ENCODE measurements at places on chromosomes 6 and 20.

DNA sequence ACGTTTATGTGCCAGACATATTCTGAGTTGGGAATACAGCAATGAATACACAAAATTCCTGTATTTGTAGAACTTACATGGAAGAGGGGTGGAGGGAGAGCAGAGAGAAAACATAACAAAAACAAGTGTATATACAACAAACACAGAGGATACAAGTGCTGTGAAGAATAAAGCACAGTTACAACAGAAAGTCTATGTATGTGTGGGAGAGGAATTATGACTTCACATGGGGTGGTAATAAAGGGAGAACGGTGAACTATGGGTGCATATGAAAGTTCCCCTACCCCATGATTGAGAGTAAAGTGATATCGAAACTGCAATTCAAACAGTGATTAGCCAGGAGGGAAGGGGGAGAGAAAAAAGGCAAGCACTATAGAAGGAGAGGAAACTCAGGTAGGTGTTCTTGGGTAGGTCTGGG, 24.6 kb downstream of the HBS1L start:
- DNase-seq, result no peak

- DNase-seq, result no peak
Measured at GRCh38 chr6:142900227-142900971, 44.6 kb downstream of the HIVEP2 start.

DNA sequence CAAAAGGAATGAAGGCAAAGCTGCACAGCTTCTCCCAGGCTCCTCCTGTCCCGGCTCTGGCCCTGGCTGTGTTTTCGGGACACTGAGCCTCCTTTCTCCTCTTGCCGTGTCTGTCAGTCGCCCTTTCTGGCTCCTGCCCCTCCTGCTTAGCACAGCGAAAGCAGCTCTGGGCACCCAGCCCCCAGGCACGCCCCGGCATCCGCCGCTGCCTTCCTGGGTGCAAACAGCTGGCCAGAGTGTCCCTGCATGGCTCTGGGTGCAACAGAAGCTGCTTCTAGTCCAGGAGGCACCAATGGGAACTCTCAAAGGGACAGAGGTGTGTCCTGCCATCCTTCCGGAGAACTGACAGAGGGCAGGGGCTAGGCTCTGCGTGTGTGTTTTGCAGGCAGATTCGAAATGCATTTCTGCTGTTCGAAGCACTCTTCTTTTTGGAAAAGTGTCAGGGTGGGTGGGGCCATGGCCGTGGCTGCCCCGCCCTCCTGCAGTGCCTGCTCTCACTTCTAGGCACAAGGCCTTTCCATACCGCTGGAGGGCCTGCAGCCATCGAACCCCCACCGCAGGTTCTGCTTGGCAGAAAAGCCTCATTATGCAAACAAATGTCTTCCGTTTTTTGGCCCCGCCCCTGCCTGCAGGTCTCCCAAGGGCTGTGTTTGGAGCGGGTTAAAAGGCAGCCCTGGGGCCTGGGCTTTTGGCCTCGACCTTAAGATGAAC, 15.5 kb downstream of the COL9A3 start:
- peak; percentile 63 for DNase-seq

- DNase-seq, result no peak
Measured at GRCh38 chr6:19137505-19137904, 699.7 kb upstream of the ID4 start.

DNA sequence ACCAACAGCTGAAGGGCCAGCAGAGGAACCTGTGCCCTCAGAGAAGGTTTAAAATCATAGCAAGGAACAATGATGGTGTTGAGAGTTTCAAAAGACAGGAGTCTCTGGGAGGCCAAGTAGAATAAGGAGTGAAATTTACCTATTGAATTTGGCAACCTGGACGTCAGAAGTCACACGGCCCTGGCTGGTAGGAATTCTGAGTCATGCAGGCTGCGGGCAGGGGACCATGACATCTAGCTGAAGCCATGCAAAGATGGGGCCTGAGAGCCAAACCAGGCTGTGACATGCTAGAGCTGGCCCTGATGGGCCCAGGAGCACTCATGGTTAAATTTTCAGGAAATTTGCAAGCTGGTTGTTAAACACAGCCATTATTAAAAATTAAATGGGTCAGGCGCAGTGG, 64.0 kb upstream of the SNX9 start:
- DNase-seq, result no peak

- no peak for DNase-seq
Measured at GRCh38 chr6:22173311-22173710, 123.5 kb downstream of the PRL start.

Measured in Kasumi-1 (cell line).